Erythroblast (primary cell): ENCODE measurements at places on chromosomes 1 and 21.

GRCh38 chr1:240705579-240705978 lies 93.6 kb upstream of the GREM2 start:
- no peak for DNase-seq

- no peak for DNase-seq
Observed at GRCh38 chr1:243354511-243355153, 98.8 kb downstream of the SDCCAG8 start.

DNA sequence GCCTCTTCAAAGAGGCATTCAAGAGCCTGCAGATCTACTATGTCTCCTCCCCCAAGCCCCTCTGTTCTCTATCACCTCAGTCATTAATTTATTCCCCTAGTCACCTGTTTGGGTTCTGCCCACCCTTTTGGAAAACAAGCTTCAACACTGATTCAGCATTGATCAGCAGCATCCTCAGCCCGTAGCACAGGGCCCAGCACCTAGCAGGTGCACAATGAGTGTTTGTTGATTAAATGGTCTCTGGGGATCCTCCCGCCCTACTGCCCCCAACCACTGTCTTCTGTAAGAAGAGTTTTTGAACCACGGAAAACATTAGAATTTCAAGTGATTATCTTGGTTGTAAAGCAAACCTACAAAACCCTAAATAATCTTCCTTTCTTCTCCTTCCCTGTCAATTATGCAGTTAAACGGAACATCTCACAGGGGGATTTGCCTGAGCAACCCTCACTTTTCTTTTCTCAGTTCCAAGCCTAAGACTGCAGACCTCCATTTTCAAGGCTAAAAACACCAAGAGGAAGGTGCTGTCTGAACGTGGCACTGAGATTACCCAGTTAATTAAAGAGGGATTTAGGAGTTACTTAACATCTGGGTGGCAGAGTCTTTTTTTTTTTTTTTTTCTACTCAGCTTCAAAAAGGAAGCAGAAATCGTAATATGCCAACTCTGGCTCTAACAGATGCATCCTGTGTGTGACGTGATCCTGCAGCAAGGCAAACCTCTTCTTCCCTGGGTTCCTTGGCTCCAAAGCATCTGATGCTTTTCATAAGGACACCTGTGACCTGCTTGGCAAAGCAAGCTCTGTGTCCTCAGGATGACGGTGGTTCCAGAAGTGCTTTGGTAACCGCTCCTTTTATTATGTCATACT lies 163.0 kb downstream of the KAZN start:
- no peak for DNase-seq

DNA sequence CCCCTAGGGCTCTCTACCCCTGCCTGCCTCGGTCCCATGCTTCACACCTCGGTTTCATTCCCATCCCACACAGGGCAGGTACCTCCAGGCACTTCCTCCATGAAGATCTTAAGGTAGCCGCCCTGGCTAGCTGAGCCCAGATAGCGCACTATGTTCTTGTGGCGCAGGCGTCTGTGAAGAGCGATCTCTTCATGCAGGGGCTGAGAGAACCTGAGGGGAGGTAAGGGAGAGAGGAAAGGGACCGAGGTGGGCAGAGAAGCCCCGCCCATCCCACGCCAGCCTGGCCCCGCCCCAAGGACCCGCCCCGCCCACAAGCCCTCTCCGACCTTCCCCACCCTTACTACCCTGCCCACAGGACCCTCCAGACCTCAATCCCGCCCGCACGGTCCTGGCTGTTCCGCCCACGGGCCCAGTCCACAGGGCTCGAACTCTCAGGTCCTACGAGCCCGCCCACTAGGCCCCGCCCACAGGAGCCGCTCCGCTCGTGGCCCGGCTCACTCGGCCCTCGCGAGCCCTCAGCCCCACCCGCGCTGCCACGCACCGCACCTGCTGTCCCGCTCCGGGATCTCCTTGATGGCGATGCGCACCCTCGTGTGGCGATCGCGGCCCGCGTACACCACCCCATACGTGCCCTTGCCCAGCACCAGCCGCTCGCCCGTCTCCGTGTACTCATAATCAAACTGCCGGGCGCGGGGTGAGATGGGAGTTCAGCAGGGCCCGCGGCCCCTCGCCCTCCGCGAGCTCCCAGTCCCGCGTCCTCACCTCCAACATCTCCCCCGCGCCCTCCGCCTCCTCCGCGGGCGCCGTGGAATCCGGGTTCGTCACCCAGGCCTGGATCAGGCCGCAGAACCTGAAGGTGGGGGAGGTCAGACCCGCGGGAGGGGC lies 6.4 kb downstream of the MAP3K6 start:
- DNase-seq = peak; percentile 59

DNA sequence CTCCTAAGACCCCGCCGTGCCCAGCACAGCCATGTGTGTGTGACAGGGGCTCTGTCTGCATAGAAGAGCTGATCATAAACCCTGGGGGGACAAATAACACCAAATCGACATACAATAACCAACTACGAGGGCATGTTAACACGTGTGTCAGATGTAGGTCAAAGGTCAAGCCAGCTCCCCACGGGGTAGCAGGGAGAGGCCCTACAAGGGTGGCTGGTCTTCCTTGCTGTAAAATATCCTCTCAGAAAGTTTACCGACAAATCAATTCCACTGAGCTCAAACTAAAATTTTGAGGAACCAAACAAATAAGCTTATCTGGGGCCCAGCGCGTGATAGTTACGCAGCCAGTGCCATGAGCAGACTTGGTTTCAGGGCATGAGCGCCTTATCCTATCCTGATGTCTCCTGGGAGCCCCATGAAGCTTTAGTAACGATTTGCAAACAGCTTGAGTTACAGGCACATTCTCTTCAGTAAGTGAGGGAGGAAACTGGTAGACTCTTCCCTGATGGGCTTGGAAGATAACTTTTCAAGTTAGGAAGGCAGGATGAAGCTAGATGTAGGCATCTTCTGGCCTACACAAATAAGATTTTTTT lies 2.7 kb upstream of the TMPRSS3 start:
- DNase-seq = no peak

DNA sequence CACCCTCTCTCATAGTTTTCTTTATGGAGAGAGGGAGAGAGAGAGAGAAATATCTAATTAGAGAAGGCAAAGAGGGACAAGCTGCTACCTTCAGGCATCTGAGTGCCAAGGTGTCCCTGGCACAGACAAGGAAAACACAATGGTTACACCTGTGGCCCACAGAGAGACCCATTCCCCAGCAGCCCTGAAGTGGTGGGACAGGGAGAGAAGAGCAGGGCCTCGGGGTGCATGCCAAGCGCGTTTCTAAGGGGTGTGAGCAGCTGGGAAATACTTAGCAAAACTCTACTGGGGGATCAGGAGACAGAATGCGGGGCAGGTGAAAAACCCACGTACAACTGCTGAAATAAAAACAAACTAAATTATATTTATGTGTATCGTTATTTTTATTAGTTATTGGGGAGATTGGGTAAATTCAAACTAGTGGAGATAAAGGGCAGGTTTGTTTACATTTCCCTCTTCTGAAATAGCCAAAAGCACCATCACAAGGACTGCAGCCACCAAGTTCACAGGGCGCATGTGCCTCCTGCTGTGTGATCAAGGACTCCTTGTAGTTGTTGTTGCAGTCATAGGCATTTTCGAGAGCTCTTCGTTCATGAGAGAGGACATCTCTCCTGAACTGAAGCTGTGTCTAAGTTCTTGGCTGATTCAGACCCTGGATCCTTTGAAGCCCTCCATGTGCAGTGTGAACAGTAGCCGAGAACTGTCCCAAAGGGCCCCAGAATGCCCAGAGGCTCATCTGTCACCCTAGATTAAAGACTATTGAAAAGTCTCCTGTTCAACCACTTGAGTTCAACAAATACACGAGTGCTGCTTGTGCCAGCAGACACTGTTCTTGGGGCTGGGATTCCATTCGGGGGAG lies 737 bp upstream of the SERPINC1 start:
- no peak for DNase-seq

GRCh38 chr1:100396651-100397050 lies 44.3 kb downstream of the CDC14A start:
- peak; percentile 6 for DNase-seq

- DNase-seq = no peak
Observed at GRCh38 chr1:38115682-38116202, 69.1 kb upstream of the POU3F1 start.

- DNase-seq = no peak
Observed at GRCh38 chr1:165612062-165612461, 19.0 kb upstream of the MGST3 start.

- DNase-seq = peak; percentile 84
Observed at GRCh38 chr1:44485229-44485933, 80.3 kb downstream of the RNF220 start.

DNA sequence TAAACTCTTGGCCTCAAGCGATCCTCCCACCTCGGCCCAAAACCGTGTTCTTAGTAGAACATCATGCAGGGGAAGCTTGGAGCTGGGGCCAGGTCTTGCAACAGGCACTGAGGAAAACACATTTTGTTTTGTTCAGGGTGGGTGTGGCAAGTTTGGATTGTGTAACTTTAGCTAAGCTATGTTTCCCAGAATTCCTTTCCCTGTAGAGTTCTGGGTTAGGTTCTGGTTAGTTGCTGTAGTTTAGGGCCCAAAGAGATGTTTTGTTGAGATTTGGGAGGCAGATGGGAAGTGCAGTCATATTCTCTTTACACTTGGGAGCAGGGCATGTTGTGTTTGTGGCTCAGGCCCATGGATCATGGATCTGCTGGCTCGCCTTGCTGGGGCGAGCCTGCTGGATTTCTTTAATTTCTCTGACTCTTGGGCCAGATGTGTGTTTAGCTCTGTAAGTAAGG lies 24.0 kb downstream of the PLA2G5 start:
- no peak for DNase-seq

- DNase-seq = no peak
Observed at GRCh38 chr1:36778740-36779139, 255.6 kb downstream of the GRIK3 start.

DNA sequence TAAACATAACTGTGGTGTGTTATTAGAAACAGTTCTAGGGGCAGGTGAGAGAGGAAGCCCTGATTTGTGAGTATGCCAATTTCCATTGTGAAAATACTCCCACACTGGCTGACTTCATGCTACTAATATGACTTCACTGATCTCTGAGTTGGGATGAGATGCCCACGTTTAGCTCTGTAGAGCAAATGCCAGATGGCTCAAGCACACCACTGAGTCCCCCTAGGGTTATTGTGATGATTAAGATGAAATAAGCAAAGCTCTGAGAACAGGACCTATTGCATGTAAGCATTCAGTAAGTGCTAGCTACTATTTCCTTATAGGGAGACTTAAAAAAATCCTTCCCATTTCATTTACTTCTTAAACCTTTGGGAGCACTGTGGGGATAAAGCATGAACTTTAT lies 117.6 kb downstream of the CENPF start:
- no peak for DNase-seq

GRCh38 chr1:15081102-15081501 lies 72.4 kb upstream of the TMEM51 start:
- DNase-seq = no peak
